Muscle of back (tissue), 13 donors: ENCODE measurements at places on chromosomes 11 and 22. TPM values are rescaled to one million over a fixed set of nuclear protein-coding genes. Genes with fewer than 3 reads are reported as not detected.
A peak's percentile ranks its signal among the peaks of the same experiment; 100 is the strongest.

GRCh38 chr11:118715245-118715831, 35.9 kb upstream of the TREH start:
- DNase-seq, result no peak

The GRAP2 gene
- 0.99 TPM for polyA plus RNA-seq

GRCh38 chr22:37418627-37419369, 8.5 kb downstream of the ELFN2 start:
- DNase-seq, result no peak

DNA sequence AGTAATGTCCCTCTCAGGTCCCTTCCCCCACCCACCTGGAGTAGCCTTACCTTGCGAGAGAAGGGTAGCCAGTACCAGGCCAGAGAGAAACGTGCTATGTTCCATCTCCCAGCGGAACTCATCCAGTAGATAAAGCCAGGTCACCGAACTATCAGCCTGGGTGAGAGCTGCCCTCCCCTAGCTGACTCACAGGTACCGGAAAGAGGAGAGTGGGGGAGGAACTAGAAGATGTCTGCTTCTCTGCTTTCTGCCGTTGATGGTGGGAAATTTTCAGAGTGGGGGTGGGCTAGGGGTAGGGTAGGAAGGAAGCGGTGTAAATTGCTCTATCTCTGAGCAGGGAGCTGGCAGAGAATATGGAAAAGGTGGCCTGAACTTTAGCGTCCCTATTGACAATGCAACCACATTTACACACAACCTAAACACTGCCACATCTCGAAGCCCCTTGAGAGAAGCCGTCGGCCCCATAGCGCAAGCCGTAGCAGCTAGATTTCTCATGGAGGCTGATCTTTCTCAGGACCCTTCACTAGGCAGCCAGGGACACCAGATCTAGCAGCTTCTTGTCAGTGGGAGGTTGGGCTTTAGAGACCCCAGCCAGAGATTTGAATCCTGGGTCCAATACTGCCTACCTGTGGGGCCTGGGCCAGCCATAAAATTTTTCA, at the start of gene CD3D:
Gene CD3D, minus strand, starts transcription at position 203 of the 659 bp plus-strand sequence. Its CDS starts 98 bp downstream, at position 105.
- DNase-seq, result no peak

The TTC28 gene
- polyA plus RNA-seq, result 24.8 TPM

The KIRREL3 gene
- polyA plus RNA-seq, result 0.92 TPM

DNA sequence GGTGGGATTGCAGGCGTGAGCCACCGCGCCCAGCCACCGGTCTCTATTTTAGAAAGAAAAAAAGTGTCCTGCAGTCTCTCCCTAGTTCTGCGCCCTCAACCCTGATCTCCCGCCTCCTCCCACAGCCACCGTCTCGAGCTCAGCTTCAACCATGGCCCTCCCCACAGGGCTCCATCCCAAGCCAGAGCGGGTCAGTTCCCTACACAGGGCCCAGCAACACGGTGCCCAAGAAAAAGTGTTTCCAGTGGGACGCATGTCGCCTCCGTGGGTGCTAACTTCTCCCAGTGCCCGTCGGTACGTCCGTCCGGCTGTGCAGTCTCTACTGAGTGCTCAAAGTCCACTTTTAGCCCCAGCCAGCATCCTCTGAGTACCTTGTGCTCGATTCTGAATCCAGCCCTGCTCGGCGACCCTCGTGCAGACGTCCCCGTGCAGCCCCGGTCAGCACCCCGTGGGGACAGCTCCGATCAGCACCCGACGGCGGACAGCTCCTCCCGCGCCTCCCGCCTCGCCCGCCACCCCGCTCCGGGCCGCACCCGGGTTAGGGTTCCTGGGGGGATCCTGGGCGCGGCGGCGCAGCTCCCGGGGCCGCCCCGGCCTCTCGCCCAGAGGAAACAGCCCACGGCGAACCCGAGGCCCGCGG, 657 bp upstream of the MAPK8IP2 start:
- DNase-seq, result peak; percentile 78

- DNase-seq, result peak; percentile 62
These were observed 280.7 kb upstream of the PLET1 start for GRCh38 chr11:112541140-112542046.

- DNase-seq, result no peak
These were observed 42.2 kb upstream of the BLID start for GRCh38 chr11:122158171-122158570.

The MYBPC3 gene
- 1.1 TPM for polyA plus RNA-seq

The SCUBE1 gene
- 0.60 TPM for polyA plus RNA-seq

DNA sequence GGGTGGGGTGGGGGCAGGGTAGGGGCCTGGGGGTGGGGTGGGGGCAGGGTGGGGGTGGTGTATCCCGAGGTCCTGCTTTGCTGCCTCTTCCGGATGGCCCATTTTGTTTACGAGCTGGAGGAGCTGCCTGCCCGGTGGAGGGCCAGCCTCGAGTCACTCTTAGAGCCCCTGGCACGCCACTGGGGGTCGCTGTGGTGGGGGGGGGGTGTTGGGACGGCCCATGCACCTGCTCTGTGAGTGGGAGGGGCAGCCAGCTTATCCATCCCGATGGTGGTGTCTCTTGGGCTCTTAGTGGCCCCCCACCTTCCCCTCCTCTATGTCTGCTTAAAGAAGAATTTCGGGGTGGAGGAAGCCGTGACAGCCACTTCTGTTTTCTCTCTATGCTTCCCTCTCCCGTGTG, 24.6 kb downstream of the MRGPRD start:
- DNase-seq, result no peak

DNA sequence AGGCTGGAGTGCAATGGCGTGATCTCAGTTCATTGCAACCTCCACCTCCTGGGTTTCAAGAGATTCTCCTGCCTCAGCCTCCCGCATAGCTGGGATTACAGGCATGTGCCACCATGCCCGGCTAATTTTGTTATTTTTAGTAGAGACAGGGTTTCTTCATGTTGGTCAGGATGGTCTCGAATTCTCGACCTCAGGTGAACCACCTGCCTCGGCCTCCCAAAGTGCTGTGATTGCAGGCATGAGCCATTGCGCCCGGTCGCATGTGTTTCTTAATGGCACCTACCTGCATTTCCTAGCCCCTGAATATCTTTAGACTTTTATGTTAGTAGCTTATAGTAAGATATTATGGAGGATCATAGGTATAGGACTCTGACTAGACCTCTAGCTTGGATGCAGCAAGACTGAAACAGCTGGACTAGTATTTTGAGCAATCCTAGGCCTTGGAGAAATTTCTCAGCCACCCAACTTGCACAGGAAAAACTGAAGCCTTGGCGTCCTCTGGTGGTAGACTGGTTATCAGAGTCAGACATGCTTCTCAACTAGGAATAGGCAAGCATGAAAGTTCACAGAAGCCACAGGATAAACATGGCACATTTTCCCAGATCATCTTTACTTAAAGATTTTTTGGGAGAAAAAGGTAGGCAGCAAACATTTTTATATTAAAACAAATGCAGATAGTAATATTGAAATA, 22.7 kb upstream of the C1QTNF4 start:
- peak; percentile 76 for DNase-seq

DNA sequence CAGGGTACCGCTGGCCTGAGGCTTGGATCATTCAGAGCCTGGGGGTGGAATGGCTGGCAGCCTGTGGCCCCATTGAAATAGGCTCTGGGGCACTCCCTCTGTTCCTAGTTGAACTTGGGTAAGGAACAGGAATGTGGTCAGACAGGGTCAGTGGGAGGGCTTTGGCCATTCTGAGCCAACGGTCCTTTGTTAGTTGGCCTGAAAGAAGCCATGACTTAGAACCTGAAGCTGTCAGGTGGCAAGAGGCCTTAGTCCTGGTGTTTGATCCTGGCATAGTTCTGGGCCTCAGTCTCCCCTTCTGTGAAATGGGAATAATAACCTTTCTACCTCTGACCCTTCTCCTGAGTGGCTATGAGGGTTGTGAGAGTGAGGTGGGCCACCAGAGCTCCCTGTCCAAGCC, 8.3 kb downstream of the PGAP2 start:
- no peak for DNase-seq

The NLRP14 gene
- 0.07 TPM for polyA plus RNA-seq

DNA sequence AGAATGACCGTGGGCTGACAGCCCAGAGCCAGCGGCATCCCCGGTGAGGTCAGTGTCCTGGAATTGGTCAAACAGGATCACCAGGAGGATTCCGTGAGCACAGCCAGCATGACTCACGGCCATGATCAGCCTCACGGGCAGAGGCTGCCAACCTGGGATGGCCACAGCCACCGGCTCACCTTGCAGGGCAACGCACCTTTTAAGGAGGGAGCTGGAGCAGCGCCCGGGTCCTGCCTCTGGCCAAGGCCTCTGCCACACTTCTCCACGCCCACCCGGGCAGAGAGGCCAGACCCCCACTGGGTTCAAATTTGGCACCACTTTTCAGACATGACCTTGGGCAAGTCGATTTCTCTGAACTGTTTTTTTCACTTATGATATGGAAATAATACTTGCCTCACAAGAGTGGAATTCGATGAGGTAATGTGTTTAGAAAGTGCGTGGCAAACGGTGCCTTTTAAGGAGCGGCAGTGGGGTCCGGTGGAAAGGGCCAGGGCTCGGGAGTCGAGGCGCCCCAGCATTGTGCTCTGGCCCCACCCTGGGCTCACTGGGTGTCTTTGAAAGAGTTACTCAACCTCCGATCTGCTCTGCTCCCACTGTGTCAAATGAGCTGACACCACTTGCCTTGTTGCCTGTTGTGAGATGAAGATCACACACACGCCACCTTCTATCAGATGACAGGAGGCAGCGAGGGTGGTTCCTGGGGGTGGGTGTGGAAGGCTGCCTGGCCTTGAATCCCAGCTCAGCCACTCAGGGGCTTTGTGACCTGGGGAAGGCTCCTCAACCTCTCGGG, 16.0 kb downstream of the TXN2 start:
- DNase-seq, result peak; percentile 66

DNA sequence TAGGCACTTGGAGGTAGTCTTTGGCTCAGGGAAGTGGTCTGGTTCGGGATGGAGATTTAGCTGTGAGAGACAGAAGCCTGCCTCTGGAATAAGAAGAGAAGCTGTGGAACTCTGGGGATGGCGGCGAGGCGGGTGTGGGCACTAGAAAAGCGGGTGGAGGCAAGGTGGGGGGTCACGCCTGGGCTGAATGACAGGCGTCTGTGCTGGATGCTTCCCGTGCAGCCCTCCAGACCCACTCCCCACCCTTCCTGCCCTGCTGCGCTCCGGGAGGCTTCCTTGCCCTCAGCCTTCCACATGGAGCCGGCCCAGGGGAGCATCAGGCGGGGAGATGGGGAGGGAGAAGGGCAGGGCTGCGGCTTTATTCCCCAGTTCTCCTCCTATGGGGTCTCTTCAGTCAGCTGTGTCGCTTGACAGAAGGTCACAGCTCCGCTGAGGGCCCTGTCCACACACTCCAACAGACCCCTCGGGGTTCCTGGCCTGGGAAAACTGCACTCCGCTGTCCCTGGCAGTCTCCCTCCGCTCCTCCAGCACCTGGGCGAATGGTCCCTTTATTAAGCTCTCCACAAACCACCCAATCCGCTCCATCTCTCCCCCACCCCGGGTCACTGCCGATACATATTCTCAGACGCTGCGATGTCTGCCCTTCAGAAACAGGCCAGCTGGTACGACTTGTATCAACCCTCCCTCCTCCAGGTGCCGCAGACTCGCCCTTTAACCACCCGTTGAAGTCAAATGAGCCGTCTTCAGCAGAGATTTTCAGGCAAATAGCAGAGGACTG, 6.2 kb downstream of the DNAJB13 start:
- DNase-seq, result no peak

The CNTN5 gene
- 4.7 TPM for polyA plus RNA-seq

DNA sequence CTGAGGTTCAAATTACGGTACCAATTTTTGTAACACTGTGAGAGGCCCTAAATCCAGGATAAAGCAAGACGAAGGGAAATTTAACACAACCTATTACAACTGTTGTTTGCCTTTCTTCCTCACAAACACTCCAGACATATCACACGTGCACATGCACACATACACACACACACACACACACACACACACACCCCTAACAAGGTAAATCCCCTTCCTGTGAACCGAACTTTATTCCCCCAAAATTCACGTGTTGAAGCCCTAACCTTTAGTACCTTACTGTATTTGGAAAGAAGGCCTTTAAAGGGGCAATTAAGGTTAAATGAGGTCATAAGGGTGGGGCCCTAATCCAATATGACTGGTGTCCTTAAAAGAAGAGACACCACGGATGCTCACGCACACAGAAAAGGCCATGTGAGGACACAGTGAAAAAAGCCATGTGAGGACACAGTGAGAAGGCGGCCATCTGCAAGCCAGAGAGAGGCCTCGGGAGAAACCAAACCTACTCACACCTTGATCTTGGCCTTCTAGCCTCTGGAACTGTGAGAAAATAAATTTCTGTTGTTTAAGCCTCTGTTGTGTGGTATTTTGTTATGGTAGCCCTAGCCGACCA, 1.8 kb downstream of the SERGEF start:
- no peak for DNase-seq
